ENCODE measurements at places on chromosomes 1 and 21.

GRCh38 chr1:78668427-78668826 is 18.8 kb downstream of the IFI44 start:
- no peaks in the 10 kb centered on the region for H3K36me3 ChIP-seq
- DNase-seq = no peak
- no peak overlapping the region for H3K4me3 ChIP-seq
- no peaks in the 10 kb centered on the region for H3K4me1 ChIP-seq
- H3K27me3 ChIP-seq = no peaks in the 10 kb centered on the region

- H3K27ac ChIP-seq = no peak overlapping the region
- H3K4me1 ChIP-seq = no peaks in the 10 kb centered on the region
- DNase-seq = no peak
- H3K36me3 ChIP-seq = no peaks in the 10 kb centered on the region
These were observed 179.8 kb upstream of the KCNK2 start for GRCh38 chr1:214902636-214903320.

DNA sequence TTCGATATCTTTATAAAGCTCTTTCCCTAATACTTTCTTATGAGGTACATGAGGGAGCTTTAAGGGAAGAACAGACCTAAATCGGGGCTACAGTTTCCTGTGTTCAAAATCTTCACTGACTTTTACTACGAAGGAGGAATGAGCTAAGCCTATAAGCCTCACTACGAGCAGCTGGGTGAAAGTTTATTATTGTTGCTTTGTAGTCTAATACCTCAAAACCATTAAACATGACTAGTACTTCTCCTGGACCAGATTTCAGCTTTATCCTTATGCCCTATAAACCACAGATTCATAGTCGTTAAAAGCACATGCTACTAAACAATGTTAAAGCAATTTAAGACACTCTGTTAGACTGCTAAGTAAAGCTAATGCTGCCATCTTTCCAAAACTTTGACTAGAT is 30.2 kb downstream of the NDC1 start:
- H3K36me3 ChIP-seq = peaks cover 29% of the 10 kb centered on the region
- H3K4me3 ChIP-seq = no peak overlapping the region
- H3K4me1 ChIP-seq = no peaks in the 10 kb centered on the region
- no peak overlapping the region for H3K27ac ChIP-seq
- no peaks in the 10 kb centered on the region for H3K27me3 ChIP-seq

- peaks cover 34% of the 10 kb centered on the region for H3K4me1 ChIP-seq
- H3K36me3 ChIP-seq = no peaks in the 10 kb centered on the region
- peak within 1 kb of the TSS; percentile 60 for H3K4me3 ChIP-seq
- H3K27me3 ChIP-seq = no peaks in the 10 kb centered on the region
These were observed at the start of gene NFIA for GRCh38 chr1:61082311-61083012. Gene NFIA (plus strand): TSS chr1:61082561.

DNA sequence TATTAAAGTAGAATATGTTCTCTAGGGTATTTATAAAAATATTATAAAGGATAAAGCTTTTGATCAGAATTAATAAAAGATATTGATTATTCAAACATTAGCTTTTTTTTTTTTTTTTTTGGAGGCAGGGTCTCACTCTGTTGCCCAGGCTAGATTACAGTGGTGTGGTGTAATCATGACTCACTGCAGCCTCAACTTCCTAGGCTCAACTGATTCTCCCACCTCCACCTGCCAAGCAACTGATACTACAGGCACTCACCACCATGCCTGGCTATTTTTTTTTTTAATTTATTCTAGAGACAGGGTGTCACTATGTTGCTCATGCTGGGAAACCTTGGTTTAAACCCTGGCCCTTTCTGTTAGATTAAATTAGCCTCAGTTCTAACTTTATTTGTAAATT is 188.3 kb downstream of the CLEC20A start:
- no peaks in the 10 kb centered on the region for H3K36me3 ChIP-seq
- H3K27ac ChIP-seq = no peak overlapping the region
- H3K27me3 ChIP-seq = no peaks in the 10 kb centered on the region
- no peak for DNase-seq

- DNase-seq = no peak
- peaks cover 7% of the 10 kb centered on the region for H3K4me1 ChIP-seq
- no peak overlapping the region for H3K27ac ChIP-seq
- H3K27me3 ChIP-seq = no peaks in the 10 kb centered on the region
- no peak overlapping the region for H3K4me3 ChIP-seq
These were observed 77.7 kb upstream of the ADAM30 start for GRCh38 chr1:119974013-119974412.

GRCh38 chr1:171869097-171869496 is 27.8 kb downstream of the DNM3 start:
- peaks cover 10% of the 10 kb centered on the region for H3K4me1 ChIP-seq
- H3K27me3 ChIP-seq = no peaks in the 10 kb centered on the region
- no peak for DNase-seq

GRCh38 chr1:155050560-155051341 is at the start of gene ADAM15:
Gene ADAM15 (plus strand): TSS chr1:155051316. CDS start chr1:155051387, 71 bp downstream.
- no peaks in the 10 kb centered on the region for H3K27me3 ChIP-seq
- peak within 1 kb of the TSS; percentile 85 for H3K4me3 ChIP-seq
- peaks cover 27% of the 10 kb centered on the region for H3K4me1 ChIP-seq
- DNase-seq = peak; percentile 91
- peaks cover 10% of the 10 kb centered on the region for H3K36me3 ChIP-seq

Data from upper lobe of left lung (tissue), 6 donors.